A673 (cell line): ENCODE measurements at places on chromosomes 12 and 14.

GRCh38 chr12:126545411-126545810, 1480.2 kb downstream of the AACS start:
- DNase-seq: no peak

- no peak for DNase-seq
These were observed 10.5 kb downstream of the FMNL3 start for GRCh38 chr12:49696723-49697122.

DNA sequence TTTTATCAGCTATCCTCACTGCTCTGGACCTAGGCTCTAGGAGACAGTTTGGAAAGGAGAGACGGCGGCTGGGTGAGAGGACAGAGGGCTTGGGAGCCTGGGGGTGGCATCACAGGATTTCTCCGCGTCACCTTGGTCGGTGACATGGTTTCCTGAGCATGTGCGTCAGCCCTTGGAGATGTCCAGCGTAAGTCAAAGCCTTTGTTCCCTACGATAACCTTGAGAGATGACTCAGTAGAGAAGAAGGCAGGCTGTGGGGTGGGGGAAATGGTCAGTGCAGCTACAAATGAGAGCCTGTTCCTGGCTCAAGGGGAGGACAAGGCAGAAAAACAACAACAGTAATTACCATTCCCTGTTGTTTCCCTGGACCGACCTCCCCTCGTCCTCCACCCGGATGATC, 90.2 kb upstream of the TBX3 start:
- DNase-seq: no peak

DNA sequence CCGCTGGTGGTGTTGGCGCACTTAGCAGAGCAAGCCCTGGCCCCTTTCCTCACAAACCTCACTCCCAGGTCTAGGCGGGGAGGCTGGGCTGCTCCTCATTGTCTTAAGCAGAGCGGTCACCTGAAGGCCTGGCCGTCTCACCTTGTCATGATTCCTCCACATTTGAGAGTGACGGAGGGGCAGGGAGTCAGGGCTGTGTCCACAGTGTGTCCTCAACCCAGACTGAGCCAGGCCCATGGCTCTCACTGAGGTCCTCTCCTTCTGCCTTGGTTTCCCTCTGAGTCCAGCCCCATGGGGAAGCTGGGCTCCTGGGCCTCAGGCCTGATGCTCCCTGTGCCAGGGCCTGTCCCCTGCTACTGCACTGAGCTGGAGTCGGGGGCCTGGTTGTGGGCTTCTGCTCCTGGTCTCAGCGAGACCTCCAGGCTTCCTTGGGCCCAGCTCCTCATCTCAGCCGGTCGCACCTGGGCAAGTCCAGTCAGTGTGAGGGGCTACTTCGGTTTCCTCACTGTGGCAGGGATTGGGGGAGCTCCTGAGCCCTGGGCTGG, 44.9 kb downstream of the KRT80 start:
- no peak for DNase-seq

DNA sequence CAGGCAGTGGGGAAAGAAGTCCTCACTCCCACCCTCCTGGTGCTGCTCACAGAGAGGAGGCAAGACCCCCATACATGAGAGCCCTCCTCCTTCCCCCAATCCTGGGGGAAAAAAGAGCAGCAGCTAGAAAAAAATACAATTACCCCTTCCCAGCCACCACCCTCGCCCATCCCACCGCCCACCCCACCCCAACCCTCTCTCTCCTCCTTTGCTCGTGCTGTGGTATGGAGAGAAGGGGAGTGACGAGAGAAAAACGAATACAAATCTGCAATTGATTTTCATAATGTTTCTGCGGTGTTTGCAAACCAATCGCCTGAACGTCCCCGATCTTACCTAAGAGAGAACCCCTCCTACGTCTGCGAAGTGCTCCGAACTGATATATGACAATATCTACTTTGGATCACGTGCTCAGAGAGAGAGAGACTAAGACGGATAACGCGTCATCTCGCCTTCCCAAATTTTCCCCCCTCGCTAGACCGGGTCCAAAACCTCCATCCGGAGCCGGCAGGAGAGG, at the start of gene HOXC11:
TSS of gene HOXC11 (plus strand) at position 405 of the 514 bp plus-strand sequence. CDS start 116 bp downstream, outside the sequence.
- DNase-seq: no peak

GRCh38 chr14:104297721-104298401, 159.5 kb downstream of the KIF26A start:
- no peak for DNase-seq

GRCh38 chr12:112862636-112863290, 44.0 kb upstream of the OAS1 start:
- no peak for DNase-seq

GRCh38 chr14:24798911-24799462, 165.0 kb upstream of the GZMB start:
- DNase-seq: peak; percentile 62

GRCh38 chr12:6266971-6267721, 43.3 kb upstream of the PLEKHG6 start:
- no peak for DNase-seq

- DNase-seq: no peak
These were observed 519.8 kb upstream of the TMPO start for GRCh38 chr12:97995559-97995958.

DNA sequence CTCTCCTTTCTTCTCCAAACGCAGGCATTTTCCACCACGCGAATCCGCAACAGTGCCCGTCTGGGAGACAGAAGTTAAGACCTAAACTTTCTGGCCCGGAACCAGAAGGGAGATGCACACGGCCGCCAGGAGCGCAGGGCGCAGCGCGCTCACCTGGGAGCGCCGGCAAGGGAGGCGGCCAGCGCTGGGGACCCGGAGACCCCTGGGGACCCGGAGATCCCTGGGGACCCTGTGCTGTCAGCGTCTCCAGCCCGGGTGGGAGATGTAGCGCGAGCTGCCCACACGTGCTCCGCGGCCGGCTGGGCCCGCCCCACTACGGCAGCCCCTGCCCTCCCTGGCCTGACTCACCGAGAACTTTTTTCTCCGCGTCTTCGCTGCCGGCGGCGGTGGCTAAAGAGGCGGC, 620 bp downstream of the YBX3 start:
- no peak for DNase-seq

DNA sequence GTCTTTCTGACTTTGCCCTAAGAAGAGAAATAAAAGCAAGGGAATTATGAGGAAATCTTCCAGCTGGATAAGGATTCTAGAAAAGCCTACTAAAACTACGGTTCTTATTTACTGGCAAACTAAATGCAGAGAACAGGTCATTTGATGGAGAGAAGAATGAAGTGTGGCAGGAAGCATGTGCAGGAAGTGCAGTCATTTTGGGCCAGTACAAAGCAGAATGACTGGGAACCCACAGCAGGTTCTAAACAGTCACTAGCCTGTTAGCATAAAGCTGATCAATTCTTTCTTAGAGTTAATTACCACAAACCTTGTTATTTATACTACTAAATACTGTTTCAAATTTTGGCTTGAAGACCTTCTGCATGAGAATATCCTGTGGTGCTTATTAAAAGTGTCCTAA, 36.7 kb downstream of the CFAP54 start:
- no peak for DNase-seq

- no peak for DNase-seq
These were observed 97.7 kb downstream of the PPM1A start for GRCh38 chr14:60346706-60347105.

DNA sequence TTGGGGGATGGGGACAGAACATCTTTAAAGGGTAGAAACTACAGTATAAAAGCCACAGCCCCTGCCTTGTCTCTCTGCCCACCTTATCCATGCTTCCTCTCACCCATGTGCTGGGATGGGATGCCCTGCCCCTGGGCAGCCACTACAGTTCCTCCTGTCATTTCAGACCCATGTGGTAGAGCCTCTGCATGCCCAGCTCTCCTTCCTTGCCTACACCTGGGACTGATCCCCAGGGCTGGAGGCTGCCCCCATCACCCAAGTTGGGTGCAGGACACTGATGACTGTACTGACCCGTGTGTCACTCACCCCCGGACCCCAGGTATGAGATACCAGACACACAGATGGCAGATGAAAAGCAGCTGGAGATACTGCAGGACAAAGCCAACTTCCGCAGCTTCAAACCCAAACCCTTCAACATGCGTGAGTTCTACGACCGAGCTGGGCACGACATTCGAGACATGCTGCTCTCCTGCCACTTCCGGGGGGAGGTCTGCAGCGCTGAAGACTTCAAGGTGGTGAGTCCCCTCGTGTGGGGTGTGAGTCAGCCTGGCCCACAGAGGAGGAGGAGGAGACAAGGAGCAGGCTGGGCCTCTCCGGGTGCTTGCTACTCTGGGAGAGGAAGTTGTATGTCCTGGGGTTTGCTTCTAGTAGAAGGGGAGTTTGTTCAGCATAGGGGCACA, 2.2 kb downstream of the ASIC1 start:
- no peak for DNase-seq

GRCh38 chr12:112347581-112347982, 34.6 kb downstream of the HECTD4 start:
- no peak for DNase-seq

- peak; percentile 48 for DNase-seq
These were observed 242.5 kb upstream of the ATP2B1 start for GRCh38 chr12:89951050-89951693.

DNA sequence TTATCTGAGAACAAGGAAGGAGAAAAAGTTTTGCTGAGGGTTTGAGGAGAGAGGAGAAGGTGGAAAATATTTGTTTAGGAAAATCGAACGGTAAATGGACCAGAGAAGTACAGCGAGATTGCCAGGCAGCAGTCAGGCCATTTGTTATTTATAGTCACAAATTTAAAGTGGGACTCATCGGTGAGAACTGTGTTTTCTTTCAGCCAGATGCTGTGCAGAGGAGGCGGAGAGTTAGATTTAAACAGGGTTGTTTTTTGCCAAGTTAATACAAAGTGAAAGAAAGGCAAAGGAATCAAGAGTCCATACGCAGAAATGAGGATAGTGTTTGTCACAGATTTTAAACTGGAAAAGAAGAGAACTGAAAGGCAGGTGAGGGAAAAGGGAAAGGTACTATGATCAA, 200.6 kb upstream of the CNOT2 start:
- DNase-seq: no peak

DNA sequence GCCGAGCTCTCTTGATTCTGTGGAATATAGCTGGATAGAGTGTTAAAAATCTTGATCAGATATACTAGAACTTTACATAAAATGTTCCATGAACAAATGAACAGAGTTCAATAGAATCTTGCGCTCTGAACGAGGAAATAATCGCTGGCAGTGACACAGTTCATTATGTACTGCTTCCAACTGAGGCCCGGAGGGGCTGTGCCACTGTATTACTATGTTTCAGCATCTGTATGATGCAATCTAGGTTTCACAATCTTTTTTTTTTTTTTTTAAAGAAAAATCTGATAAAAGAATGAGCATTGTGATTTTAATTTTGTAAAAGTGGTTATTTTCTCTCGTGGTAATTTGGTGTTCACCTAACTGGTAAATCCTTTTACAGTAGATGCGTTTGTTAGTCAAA, 77.2 kb downstream of the FERMT2 start:
- peak; percentile 49 for DNase-seq

- DNase-seq: no peak
These were observed 4.0 kb downstream of the CPSF6 start for GRCh38 chr12:69243099-69244084.

GRCh38 chr14:34931206-34931605, 51.6 kb upstream of the SRP54 start:
- no peak for DNase-seq

GRCh38 chr12:30757316-30757715, 2.6 kb upstream of the CAPRIN2 start:
- no peak for DNase-seq

DNA sequence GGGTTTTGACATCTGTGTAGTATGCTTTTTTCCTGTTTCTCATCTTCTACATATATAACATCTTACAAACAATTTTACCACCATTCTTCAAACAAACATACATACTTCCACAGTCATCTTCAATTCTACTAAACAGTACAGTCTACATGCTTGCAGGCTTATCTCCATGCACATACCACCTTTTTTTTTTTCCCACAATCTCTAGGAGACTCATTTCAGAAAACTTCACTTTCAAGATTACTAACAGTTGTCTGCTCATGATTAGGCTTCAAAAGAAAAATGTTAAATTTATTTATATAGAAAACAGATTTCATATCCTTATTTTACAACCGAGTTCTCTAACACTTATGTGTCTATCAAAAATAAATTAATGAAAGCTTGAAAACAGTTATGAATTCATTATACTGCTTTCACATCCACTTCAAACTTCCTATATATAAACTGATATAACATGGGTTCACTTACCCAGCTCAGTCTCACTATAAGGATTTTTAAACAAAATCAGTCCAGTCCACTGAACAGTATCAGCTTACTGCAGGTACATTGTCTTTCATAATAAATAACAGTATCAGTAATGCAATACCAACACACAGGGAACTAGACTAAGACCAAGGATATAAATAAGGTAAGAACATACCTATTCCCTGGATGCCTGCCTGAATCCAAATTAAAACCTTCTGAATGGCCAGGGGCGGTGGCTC, 42.5 kb downstream of the LRP6 start:
- no peak for DNase-seq

- peak; percentile 44 for DNase-seq
These were observed 180.0 kb downstream of the NPAS3 start for GRCh38 chr14:33118668-33119067.

- DNase-seq: no peak
These were observed 326.1 kb downstream of the TMEM121 start for GRCh38 chr14:105852378-105853088.

DNA sequence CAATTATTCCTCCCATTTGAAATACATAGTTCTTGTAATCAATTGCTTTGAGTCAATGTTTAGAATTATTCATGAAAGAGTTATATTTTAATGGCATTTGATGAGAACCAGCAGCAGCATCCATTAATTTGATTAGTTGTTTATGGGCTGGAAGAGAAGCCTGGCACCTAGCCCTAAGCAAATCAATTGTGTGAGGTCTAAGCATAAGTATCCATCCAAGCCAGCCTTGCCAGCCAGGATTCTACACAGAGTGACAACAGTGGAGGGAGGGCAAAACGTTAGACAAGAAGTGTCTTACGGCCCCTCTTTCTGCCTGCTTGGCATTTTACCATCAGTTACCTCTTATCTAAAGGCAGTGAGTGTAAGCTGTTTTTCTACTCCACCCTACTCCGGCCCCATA, 478.5 kb downstream of the NELL2 start:
- no peak for DNase-seq

- DNase-seq: peak; percentile 60
These were observed 106.1 kb downstream of the PAX9 start for GRCh38 chr14:36767603-36768281.

DNA sequence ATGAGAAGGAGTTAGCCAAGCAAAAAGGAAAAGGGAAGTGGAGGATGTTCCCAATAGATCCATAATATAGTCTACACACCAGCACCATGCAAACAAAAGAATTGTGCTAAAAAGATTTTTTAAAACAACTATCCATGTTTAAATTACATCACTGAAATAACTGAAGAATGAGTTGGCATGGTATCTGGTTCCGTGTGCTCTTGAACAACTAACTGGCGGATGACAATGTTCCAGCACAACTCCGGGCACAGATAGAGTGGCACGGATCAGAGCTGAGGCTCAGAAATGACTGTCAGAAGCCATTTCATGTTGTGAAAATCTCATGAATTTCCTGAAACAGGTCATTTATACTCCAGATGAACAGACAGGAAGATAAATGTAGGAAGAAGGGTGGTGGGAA, 153.1 kb downstream of the HMGA2 start:
- no peak for DNase-seq
